ENCODE measurements at places on chromosomes 3 and 15. TPM values are rescaled to one million over a fixed set of nuclear protein-coding genes. Genes with fewer than 3 reads are reported as not detected.
A peak's percentile ranks its signal among the peaks of the same experiment; 100 is the strongest.

ARRDC4 gene
- 10.2 TPM for total RNA-seq

TMC3 gene
- total RNA-seq, result not detected

MYRIP gene
- under 0.01 TPM for total RNA-seq

LMAN1L gene
- total RNA-seq, result 0.27 TPM

GOLGA8G gene
- total RNA-seq, result not detected

- no peak for DNase-seq
Measured at GRCh38 chr3:134145183-134145582, 105.5 kb downstream of the RYK start.

DNA sequence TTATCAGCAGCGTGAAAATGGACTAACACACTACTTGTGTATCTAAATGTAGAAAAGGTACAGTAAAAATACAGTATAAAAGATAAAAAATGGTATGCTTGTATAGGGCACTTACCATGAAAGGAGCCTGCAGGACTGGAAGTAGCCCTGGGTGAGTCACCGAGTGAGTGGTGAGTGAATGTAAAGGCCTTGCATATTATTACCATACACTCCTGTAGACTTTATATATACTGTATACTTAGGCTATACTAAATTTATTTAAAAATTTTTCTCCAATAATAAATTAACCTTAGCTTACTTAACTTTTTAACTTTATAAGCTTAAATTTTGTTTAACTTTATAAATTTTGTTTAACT, 67.2 kb upstream of the TSPAN3 start:
- no peak for DNase-seq

GRCh38 chr3:46865546-46865945, 2.3 kb upstream of the MYL3 start:
- DNase-seq, result no peak

- no peak for DNase-seq
Measured at GRCh38 chr3:117126946-117127546, 417.5 kb downstream of the TUSC7 start.

GRCh38 chr3:145175626-145176025, 985.4 kb downstream of the PLOD2 start:
- DNase-seq, result no peak

- no peak for DNase-seq
Measured at GRCh38 chr3:124229420-124229819, 237.5 kb upstream of the ROPN1 start.

- DNase-seq, result no peak
Measured at GRCh38 chr15:43150191-43150929, 17.0 kb downstream of the TMEM62 start.

- DNase-seq, result no peak
Measured at GRCh38 chr15:51739061-51739712, 1.7 kb upstream of the LYSMD2 start.

DNA sequence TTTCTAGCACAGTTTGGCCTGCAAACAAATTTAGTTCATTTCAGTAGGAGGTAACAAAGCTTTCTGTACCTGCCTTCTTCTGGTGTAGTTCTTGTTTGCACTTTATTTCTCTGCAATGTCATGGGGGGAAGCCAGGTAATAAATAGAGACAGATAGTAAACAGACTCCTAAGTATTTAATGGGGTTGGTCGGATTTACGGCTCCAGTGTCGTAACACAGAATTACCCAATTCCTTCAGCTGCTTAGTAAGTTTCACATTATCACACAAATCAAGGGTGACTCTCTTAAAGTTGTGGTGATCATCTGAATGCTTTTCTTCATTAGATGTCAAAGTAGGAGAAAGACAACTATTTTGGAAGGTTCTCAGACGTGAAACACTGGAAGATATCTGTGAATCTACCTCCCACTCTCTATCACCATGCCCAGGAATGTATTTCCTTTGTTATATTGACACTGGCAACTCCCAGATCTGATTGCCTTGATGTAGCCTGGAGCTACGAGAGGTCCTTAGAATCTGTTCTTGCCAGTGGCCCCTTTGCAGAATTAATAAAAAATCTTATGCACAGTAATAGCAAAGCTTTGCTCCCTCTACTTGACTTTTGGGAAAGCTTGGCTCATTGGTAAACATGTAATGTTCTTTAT, 25.0 kb upstream of the TMC3 start:
- no peak for DNase-seq

GRCh38 chr15:51629612-51630011, 7.0 kb upstream of the DMXL2 start:
- no peak for DNase-seq

DNA sequence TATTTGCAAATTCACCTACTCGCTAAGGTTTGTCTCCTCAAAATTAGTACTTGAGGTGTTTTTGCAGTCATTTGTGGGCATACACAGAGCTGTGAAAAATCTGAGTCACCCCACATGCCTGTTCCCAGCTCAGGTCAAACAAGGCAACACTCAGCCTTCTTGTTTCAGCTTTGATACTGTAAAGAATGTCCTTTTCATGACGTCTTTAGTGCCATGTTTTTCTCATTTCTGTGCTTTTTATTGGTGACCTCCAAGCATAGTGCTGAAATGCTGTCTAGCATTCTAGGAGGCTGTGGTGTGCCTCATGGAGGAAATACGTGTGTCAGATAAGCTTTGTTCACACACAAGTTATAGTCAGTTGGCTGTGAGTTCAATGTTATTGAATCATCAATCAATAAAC, 8.8 kb downstream of the CAPN3 start:
- no peak for DNase-seq

DNA sequence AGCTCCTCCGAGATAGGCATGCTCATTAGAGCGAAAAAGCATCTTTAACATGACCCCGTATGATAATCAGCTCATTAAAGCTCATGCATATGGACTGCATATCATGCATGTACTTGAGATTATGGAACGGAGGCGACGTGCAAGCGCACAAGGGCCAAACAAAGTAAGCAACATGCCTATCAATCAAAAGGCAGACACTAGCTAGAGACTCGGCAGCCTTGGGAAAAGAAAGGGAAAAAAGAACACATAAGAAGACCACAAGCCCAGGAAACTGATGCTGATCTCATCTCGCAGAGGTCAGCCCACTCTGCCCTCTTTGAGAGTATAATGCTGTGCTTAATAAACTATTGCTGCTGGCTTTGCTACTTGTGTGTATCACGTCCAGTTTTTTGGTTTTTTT, 2.6 kb upstream of the ACOX2 start:
- no peak for DNase-seq

DNA sequence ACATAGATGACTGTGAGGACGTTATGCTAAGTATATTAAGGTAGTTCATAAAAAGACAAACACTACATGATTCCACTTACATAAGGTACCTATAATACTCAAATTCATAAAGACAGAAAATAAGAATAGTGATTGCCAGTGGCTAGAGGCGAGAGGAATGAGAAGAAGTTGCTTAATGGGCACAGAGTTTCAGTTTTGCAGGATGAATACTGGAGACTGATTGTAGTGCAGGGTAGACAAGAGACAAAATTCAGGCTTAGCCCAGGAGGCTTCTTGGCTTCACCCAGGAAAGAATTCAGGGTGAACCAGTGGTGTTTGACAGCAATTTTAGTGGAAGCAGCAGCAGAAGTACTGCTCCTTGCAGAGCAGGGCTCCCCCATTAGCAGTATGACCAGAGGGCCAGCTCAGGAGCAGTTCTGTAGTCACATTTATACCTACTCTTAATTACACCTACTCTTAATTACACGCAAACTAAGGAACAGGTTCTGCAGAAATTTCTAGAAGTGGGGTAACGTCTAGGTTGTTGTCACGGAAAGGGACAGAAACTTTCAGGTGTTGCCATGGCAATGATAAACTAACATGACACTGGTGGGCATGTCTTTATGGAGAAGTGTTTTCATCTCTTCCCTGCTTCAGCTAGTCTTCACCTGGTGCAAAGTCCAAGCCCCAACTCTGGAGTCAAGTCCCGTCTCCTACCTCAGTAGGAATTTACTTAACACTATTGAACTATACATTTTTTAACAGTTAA, 55.2 kb downstream of the TBL1XR1 start:
- DNase-seq, result peak; percentile 40

GRCh38 chr15:31237043-31237324, 89.7 kb upstream of the KLF13 start:
- DNase-seq, result no peak

DNA sequence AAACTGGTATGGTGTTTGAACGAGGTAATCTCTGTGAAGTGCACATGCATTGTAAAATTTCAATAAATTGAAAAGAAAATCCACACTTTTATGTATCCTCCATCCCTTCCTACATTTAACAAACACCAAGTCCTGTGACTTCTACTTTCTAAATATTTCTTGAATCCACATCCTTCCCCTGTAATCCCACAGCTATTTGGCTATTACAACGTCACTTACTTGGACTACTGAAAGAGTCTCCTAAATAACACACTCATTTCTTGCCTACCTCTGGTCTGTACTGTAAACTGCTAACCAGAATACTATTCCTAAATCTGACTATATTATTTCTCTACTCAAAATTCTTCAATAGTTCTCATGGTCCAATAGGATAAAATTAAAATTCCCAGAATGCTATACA, 176.1 kb downstream of the NEK10 start:
- DNase-seq, result no peak

DNA sequence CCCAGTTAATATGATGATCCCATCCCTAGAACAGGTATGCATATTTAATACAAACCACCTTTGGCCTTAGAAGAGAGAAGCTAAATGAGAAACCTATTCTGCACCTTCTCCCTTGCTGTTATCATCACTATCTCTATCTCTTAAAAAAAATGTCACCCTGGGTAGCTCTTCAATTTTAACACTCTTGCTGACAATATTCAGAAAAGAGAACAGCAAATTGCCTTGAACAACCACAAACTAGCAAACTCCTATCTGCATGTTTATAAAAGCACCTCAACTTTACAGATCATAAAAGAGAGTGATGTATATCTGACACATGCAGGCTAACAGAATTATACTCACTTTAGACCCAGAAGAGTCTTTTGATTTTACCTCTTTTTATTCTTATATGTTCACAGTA, 7.4 kb downstream of the TOP2B start:
- DNase-seq, result no peak

GRCh38 chr3:64908251-64908685, 220.5 kb upstream of the ADAMTS9 start:
- no peak for DNase-seq
